ENCODE measurements at places on chromosomes 5 and 9.

DNA sequence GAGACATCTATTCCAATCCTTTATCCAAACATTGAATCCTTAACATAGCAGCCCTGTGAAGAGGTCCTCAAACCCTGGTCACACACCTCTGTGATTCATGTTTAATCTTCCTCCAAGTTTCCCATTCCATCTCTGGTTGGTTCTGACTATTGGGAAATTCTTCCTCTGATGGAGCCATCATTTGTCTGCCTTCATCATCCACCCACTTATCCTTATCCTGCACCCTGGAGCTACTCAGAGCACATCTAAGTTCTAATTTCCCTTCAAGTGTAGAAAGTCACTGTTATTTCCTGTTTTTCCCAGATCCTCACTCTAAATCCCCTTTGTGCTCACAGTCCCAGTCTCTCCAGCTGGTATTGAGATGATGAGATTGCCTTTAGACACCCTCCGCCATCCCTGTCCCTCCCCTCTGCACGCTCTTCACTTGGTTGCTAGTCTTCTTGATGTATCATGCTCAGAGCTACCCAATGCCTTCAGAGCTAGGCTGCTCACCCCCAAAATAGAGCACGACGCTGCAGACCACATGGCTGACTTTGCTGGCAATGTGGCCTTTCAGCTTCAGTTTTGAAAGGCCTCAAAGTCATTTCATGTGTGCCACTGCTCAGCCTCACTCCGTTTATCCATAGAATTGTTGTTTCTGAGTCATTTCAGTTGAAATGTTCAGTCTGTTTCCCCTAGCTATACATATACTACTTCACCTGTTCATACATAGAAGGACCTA lies 154.3 kb downstream of the PALM2AKAP2 start:
- no peak for DNase-seq

DNA sequence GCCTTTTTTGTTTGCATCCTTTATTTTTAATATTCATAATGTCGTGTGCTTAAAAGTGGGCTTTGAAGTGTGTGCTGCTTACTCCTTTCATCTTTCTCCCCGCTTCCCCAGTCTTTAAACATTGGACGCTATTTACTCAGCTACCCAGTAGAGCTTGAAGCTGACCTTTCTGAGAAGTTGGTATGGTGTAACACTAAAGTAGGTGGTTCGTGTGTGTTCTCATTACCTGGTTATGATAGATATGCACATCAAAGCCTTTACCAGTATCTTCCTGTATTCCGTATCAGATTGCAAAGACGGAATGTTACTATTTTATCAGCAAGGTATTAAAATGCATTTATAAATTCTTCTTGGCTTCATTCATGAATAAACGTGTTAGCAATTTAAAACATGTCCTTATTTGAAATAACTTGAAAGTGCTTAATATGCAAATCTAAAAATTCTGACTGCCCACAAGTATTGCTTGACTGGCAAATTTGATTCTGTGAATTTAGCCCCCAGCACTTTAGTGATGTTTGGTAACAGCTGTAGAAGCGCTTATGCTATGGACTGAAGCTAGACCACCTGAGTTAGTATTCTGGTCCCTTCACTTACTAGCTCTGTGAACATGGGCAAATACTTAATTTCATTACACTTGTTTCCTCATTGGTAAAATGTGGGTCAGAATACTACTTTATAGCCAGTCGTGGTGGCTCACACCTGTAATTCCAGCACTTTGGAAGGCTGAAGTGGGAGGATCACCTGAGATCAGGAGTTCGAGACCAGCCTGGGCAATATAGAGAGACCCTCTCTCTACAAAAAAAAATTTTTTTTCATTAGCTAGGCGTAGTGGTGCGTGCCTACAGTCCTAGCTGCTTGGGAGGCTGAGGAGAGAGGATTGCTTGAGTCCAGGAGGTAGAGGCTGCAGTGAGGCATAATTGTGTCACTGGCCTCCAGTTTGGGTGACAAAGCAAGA lies 1.7 kb downstream of the RRAGA start:
- no peak for DNase-seq

GRCh38 chr9:135186248-135187164 lies 99.0 kb downstream of the OLFM1 start:
- DNase-seq, result no peak

DNA sequence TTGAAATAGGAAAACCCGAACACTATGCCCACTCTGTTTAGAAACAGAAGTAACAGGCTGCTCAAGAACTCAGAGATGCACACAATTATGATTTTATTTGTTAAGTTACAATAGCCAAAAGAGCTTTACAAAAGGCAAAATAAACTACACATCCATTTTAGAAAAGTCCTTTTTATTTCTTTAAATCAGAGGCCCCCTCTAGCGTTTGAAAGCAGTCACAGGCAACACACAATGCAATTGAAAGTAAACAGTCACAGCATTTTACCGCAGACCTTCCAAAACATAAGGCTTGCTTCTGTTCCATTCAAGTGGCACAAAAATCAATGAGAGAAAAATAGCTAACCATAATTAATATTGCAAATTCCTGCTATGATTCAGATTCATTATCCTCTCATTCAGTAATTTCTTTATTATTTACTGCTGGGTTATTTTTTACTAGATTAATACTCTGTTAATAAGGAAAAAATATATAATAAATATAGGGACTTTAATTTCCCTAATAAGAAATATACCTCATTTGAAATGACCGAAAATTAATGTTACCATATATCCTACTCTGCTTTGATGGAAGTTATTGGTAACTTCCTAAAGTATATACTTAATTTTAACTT lies 78.3 kb downstream of the CEP120 start:
- DNase-seq, result no peak

DNA sequence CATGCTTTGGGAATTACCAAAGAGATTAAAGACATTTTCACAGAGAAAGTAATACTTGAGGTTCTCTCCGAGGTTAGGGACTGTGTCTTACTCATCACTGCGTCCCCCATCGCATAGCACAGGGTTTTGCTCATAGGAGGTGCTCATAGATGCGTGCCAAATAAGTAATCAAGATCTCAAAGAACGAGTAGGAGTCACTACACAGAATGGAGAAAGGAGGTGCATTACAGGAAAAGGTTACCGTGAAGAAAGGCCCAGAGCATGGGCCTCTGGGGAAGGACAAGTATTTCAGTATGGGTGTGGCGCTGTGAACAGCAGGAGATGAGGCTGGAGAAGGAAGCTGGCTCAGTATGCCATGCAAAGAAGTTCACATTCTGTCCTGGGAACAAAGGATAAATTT lies 182.4 kb downstream of the ACTL7B start:
- no peak for DNase-seq

GRCh38 chr5:59231221-59231931 lies 648.5 kb downstream of the RAB3C start:
- no peak for DNase-seq

DNA sequence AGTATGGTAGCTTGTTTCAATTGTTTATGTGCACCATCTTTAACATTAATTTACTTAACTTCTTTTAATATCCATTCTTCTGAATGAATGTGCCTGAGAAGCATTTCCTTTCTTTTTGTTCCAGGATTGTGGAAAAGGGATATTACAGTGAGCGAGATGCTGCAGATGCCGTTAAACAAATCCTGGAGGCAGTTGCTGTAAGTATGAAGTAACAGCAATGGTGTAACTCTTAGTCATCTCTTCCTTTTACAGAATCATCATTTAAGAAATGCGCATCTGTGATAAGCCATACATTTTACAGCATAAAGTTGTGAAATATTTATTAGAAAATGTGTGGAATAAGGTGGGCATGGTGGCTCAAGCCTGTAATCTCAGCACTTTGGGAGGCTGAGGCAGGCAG lies 117.7 kb downstream of the STARD4 start:
- DNase-seq, result no peak

GRCh38 chr5:56588636-56589480 lies 226.5 kb upstream of the MAP3K1 start:
- peak; percentile 95 for DNase-seq

GRCh38 chr5:127561254-127561653 lies 43.8 kb downstream of the PRRC1 start:
- no peak for DNase-seq

- DNase-seq, result peak; percentile 71
Measured at GRCh38 chr5:424301-425110, 18.5 kb upstream of the EXOC3 start.

DNA sequence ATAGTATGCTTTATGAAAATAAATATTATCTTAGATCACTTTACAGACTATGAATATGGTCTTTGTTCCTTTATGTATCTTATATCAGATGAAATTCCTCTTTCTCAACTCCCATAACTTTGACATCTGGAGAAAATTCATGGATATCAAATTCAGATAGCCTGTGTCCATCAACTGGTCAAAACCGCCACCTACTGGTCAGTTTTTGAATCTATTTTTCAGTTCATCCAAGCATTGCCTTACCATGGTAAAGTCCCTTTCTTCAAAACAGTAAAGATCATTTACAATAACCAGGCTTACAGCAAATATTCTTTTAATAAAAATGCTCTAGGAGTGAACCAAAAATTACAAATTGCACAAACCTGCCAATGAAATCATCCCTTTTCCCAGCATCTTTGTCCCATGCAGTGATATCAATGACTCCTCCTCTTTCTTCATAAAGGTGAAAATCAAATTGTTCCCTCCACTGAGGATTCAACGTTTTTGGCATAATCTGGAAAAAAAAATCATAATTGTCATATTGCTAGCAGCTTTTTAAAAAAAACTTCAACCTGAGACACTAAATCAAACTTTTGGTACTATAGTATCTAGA lies 290.5 kb downstream of the SLF1 start:
- no peak for DNase-seq

DNA sequence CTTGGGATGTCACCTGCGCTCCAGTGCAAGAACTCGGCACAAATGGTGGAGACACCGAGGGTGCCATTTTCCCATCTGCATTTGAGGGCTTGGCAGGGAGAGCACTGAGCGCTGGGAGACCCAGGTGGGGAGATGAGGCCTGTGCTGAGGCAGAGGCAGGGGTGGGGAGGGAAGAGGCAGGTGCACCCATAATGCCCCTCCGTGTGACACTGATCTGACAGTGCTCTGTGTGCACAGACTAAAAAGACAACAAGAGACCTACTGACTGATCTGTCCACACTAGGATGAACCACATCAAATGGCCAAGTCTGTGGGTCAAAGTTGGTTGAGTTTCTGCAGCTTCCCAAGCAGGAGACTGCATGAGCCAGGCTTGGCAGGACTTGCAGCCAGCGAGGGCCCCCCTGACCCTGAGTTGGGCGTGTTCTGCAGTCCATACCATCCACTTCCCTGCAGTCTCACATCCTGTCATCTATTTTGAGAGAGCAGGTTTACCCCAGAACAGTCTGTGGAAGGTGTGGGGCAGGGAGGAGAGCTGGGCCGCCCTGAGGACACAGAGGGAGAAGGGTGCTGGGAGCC lies 41.9 kb downstream of the NEK6 start:
- no peak for DNase-seq

- no peak for DNase-seq
Measured at GRCh38 chr9:102587281-102587680, 407.9 kb upstream of the CYLC2 start.

DNA sequence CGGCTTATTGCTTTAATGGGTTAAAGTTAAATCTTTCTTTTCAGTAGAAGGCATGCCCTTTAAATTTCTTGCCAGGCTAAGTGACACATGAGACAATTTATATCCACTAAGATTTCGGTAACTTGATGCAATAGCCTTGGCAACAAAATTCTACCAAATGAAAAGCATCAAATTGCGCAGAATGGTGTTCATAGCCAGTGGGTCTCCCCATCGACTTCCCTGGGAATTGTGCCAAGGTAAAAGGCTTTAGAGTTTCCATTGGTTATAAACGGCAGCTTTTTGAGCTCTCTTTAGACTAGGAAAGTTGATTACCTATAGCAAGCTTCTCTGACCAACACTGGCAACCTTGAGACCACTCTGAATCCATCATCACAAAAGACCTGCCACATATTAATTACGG lies 358.4 kb downstream of the ARRDC3 start:
- DNase-seq, result no peak

DNA sequence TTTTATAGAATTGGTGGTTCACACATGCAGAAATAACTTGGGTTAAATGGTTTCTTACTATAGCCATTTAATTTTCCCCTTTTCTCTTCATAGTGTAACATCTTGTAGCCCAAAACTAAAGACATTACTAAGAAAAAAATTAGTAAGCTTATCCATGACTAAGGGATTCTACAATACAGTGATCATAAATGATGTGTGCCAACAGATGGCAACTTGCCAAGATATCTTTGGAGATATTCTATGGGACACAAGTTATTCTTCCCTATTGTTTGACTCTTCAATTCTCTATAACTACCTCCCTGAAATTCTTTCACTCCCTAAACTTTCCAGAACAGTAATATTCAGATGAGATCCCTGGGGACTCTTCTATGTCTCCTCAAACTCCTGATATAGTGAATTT lies 580.6 kb downstream of the PTPRD start:
- DNase-seq, result no peak

GRCh38 chr5:107937204-107937603 lies 266.5 kb upstream of the EFNA5 start:
- no peak for DNase-seq

- no peak for DNase-seq
Measured at GRCh38 chr5:159262472-159262858, 625 bp upstream of the UBLCP1 start.

- DNase-seq, result no peak
Measured at GRCh38 chr9:104090578-104090977, 3.5 kb upstream of the SMC2 start.

- no peak for DNase-seq
Measured at GRCh38 chr9:138022121-138022741, 144.6 kb downstream of the CACNA1B start.

GRCh38 chr9:7342736-7343135 lies 456.8 kb downstream of the DMAC1 start:
- DNase-seq, result no peak

DNA sequence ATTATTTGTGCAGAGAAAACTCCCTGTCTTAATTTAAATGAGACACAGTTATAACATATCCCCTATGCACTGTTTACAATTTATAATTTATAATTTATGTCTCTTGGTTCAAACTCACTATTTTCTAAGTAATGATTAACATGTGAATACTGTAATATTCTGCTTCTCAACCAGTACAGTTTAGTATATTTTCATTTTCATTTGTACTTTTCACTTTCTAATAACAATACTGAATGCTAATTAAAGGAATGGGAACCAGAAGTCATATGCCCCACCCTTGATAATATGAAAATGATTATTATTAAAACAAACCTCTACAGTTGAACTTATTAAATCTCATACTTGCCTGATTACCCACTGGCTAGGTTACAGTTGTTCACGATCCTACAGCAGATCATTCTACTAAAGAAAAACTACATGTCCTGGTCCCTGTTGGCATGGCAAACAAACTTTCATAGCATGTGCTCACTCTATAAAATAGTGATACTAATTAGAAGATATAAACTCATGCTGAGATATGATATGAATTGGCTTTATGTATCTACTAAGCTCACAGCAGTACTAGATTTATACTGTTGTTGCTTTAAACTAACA lies 66.4 kb downstream of the POU5F2 start:
- no peak for DNase-seq

- no peak for DNase-seq
Measured at GRCh38 chr9:83231039-83231438, 168.1 kb upstream of the RASEF start.
